ENCODE measurements at places on chromosomes 12 and 14.

GRCh38 chr14:68147303-68147702 lies 327.7 kb downstream of the RAD51B start:
- DNase-seq, result no peak

GRCh38 chr12:67270622-67271021 lies 1.5 kb downstream of the CAND1 start:
- no peak for DNase-seq

DNA sequence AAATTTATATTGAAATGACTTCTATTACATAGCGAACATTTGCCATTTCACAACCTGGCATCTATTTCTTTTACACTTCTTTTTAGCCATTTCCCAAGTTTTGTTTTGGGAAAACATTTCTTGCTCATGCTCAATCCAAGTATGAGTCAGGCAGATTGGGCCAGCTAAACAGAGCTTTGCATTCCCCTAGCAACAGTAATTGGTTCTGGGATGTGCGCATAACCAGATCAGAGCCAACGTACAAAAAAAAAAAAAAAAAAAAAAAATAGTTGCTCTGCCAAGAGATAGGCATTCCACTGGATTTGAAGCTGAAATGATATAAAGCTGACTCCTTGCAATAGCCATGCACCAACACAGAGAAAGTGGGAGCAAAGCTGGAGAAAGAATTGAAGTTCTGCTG lies 37.5 kb downstream of the PLCZ1 start:
- DNase-seq, result no peak

DNA sequence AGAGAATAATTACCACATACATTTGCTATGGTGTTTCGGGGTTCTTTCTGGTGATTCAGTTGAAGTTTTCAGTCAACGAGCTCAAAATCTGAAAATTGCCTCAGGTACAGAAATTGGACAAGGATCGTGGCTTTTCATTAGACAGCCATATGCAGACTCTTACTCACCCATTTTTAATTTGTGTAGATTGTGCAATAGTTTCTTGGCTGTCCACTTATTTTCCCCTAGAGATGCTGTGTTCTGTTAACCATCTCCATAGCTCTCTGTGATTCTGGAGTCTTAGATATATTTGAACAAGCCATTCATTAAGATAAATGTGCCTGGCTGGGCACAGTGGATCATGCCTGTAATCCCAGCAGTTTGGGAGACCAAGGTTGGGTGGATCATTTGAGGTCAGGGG lies 497.1 kb upstream of the RPL10L start:
- DNase-seq, result no peak

DNA sequence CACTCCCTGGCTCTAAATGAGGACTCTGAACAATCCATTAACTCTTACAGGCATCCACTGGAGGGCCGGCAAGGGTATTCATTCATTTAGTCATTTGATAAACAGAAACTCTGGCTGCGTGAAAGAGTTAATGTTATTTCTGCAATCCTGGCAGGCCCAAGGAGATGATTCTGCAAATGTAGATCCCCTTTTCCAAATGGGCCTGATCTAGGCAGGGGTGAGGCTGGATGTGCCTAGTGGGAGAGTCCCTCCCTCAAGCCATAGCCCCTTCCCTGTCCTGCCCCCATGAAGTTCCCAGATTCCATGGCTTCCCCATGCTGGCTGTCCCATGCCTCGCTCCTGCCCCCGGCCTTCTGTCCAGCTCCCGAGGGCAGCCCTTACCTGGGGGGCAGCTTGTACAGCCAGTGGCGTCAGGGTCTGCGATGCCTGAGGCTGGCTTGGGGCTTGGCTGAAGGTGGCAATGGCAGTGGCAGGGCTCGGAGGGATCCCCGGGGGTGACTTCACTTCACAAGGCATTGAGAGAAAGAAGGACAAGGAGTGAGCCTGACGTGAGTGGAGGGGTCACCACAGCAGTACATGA lies 18.4 kb downstream of the POU6F1 start:
- DNase-seq, result no peak
